Stimulated activated CD8-positive, alpha-beta memory T cell treated with anti-CD3 and anti-CD28 coated beads, Interleukin-4, amount 100 ng/mL, for 1 hour (primary cell): ENCODE measurements at places on chromosomes 3 and 15.

DNA sequence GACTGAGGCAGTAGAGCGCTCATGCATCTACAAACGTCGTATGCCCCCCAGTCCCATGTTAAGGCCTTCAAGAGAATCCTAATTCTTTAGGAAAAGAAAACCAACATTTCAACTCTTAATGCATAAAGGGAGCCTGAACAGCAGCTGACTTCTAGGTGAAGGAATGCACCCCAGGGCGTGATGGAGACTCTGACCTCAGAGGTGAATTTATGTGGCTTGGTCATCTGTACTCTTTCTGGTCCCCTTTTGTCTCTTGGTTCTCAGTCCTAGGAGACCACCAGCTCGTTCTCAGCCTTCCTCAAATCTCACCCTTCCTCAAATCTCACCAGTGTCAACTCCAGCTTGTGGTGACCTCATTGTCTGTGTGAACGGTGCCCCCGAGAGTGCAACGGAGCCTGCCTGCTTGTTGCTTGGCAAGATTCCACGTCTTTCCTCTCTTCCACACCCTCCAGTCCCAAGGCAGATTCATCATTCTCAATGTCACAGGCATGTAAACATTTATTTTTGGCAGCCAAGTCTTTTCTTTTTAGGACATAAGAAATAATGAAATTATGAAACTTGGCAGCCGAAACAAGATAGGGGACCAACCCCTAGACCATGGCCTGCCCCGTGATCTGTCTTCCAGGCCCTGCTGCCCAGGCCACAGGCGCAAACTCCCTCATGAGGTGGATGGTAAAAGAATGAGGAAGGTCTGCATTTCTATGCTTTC, 166.2 kb downstream of the ADAMTS17 start:
- DNase-seq, result no peak

- DNase-seq, result no peak
Observed at GRCh38 chr3:172107403-172107802, 68.0 kb downstream of the FNDC3B start.

GRCh38 chr15:60840703-60841411, 361.9 kb upstream of the ICE2 start:
- DNase-seq, result peak; percentile 4

DNA sequence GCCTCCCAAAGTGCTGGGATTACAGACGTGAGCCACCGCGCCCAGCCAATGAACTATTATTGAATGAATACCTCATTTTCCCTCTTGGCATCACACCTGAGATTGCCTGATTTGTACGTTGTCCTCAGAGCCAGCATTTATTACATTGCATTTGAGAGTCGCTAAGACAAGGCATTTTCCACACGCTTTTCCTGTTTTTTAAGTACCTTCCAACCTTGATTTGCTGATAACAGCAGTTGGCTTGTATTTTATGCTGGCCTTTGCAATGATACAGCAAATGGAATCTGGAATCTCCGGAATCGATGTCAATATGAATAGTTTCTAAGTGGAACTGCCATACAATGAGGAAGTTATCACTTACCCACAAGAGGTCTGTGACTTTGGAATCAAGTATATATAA, 15.7 kb upstream of the CNBP start:
- no peak for DNase-seq

DNA sequence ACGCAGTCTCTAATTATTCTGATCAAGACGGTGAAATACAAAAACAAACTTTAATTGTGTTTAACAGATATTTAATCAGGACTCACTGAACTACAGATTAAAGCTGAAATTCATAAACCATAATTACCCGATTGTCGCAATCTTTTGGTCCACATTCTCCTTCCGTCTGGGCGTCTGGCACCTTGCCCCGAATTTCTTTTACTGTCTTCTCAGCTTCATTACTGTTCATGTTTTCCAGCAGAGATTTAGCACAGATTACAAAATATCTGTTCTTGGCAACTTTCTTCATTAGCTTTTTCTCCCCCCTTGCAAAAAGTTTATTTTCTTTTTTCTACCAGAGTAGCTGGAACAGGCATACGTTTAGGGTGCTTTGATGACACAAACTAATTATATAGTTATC, 271.4 kb downstream of the TIGIT start:
- DNase-seq, result no peak

- no peak for DNase-seq
Observed at GRCh38 chr3:186818956-186819355, 12.7 kb upstream of the RFC4 start.

DNA sequence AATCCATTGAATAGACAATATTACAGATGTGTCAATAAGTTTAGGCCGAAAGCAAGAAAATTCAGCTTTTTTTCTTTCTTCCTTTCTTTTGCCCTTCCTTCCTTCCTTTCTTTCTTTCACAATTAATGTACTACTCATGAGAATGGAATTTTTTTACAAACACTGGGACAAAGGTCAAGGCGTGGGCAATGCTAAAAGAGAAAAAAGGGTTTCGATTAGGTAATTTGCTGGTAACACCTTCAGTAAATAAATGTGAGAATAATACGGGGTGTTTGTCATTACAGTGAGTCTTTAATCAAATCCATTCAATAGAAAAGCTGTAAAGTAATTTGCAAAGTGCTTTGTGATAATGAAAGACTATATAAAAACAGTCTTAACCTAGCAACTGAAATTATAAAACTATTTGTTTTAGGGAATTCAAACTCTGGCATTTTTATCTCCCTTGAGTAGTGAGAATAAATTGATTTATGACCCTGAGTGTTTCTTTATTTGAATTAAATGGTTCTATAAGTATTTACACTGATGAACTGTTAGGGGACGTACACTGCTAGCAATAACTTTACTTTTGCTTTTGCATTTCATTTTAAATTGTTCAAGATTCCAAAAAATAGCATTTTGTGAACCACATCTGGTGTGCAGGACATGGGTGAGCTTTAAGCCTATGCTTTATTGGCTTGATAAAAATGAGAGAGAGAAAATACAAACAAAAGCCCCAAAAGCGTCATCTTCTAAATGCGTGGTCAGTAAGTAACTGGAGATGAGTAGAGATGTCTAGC, 104.2 kb upstream of the THRB start:
- DNase-seq, result no peak

- no peak for DNase-seq
Observed at GRCh38 chr3:8835385-8835784, 66.0 kb upstream of the OXTR start.

DNA sequence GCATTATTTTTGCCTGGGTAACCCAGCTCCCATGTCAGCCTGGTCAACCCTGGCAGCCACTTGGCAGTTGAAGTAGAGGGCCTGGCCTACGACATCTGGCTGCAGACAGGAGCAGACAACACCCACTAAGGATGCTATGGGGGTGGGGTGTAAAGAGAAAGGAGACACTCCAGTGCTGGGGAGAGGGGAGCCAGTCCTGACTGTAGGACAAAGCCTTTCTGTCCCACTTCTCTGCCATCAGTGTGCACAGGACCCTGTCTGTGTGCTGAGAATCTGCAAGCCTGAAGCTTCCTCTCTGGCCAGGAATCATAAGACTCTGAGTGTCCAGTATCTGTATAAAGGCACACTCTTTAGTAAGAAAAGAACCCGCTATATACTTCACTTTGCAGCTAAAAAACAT, 96.3 kb upstream of the CHRM5 start:
- DNase-seq, result no peak
